Natural killer cell (primary cell): ENCODE measurements at places on chromosomes 4 and X.

DNA sequence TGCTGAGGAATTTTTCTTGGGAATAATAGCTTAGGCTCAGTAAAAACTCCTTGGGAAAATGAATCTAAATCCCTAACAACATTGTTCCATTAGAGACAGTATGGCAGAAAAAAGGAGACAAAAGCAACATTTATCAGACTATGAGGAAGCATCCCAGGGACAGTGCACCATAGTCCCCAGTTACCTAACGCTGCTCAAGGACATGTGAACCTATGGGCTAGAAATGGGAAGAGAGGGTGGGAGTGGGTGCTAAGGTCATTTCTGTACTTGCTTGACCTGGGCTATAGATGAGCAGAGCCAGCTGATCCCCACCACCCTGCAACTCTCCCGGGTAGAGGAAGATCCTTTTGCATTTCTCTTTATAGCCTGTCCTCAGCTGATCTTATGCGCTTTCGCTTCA lies 98.2 kb upstream of the CBR4 start:
- DNase-seq, result no peak

- DNase-seq, result no peak
Measured at GRCh38 chr4:151960449-151961230, 199.8 kb upstream of the GATB start.

GRCh38 chr4:159607809-159608208 lies 504.9 kb downstream of the RAPGEF2 start:
- DNase-seq, result no peak

- DNase-seq, result no peak
Measured at GRCh38 chr4:121554382-121554781, 142.4 kb downstream of the ANXA5 start.

GRCh38 chr4:88247148-88247547 lies 37.2 kb downstream of the PPM1K start:
- DNase-seq, result no peak

DNA sequence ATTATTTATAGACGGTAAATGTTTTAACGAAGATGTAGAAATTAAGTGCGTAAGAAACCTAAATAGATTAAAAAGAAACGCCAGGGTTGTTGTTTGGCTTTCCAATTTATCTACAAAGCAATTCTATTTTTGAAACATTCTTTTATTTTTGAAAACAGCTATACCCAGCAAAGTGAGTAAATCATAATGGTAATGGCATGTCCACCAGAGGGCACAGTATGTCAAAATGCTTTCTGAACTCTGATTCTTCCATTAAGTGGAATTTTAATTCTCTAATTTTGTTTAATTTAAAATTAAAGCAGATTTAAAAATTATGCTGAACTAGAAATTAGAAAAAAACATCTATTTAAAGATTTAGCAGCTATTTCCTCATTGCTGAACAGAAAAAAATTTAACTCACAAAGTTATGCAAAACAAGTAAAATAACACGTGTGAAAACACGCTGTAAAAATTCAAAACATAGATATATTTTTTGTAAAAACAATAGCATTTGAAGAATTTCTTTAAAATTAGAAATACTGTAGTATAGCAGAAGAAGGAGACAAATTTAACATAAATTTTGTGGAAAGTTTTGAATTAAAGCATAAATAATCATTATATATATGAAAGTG lies 26.5 kb downstream of the RASSF6 start:
- peak; percentile 36 for DNase-seq

- no peak for DNase-seq
Measured at GRCh38 chr4:18404642-18405041, 383.1 kb upstream of the LCORL start.

DNA sequence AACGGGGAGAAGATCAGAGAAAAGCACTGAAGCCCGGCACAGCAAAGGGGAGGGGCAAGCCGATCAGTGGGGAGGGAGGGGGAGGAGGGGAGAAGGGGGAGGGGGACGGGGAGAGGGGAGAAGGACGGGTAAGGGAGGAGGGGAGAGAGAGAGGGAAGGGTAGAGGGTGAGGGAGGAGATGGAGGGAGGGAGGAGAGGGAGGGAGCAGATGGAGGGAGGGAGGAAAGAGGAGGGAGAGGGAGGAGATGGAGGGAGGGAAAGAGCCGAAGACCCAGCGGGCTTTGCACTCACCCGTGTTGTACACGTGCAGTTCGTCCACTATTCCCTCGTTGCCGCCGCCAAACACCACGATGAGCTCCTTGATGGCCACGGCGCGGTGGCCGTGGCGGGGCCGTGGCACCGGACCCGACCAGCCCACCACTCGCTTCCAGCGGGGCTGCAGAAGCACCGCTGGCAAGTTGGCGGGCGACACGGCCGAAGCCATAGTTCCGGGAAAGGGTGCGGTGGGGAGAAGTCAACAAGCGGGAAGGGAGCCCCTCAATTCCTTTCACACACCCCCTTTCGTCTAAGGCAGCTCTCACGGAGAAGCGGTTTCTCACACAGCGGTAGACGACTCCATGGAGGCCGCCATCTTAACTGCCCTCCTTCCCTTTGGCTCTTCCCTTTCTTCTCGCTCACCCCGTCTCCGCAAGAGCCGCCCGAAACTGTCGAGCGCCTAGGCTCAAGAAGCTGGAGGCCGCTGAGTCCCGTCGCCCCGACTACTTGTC lies 1.1 kb downstream of the HCFC1 start:
- peak; percentile 74 for DNase-seq
